ENCODE measurements at places on chromosomes 3 and 15.
A peak's percentile ranks its signal among the peaks of the same experiment; 100 is the strongest.

DNA sequence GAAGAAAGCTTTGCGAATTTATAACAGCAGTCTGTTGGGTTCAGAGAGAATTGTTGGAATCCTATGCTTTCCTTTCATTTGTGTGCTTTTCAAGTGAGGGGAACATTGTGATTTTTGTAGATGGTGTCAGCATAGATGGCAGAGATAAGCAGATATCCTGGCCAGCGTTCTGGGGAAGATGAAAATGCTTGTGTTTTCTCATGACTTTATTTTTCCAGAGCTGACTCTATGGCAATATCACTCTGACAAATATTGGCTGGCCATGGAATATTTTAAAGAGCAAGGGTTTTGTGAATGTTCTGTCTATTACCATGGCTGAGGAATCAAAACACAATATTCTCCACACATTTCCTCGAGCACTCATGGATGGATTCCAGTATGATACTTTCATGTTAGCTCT is 108.8 kb downstream of the MITF start:
- DNase-seq, result no peak

- DNase-seq, result no peak
Measured at GRCh38 chr3:61612211-61613194, 51.1 kb downstream of the PTPRG start.

GRCh38 chr15:94367726-94368535 is 136.6 kb downstream of the MCTP2 start:
- DNase-seq, result no peak

DNA sequence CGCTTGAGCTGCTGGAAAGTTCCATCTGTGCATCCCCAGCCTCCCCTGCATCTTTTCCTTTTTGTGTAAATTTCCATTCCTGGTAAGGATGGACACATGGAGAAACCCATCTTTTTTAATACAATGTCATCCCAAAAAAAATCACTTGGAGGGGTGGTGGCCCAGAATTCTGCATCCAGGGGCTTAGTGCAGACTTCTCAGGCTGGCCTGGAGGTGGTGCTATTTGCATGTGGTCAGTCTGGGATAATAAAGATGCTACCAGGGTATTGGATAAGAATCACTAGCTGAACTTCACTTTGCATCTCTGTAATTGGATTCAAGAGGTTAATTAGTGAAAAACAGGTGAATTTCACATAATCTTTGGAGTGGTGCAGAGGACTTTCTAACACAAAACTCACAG is 1.8 kb upstream of the ZSCAN2 start:
- DNase-seq, result peak; percentile 21

DNA sequence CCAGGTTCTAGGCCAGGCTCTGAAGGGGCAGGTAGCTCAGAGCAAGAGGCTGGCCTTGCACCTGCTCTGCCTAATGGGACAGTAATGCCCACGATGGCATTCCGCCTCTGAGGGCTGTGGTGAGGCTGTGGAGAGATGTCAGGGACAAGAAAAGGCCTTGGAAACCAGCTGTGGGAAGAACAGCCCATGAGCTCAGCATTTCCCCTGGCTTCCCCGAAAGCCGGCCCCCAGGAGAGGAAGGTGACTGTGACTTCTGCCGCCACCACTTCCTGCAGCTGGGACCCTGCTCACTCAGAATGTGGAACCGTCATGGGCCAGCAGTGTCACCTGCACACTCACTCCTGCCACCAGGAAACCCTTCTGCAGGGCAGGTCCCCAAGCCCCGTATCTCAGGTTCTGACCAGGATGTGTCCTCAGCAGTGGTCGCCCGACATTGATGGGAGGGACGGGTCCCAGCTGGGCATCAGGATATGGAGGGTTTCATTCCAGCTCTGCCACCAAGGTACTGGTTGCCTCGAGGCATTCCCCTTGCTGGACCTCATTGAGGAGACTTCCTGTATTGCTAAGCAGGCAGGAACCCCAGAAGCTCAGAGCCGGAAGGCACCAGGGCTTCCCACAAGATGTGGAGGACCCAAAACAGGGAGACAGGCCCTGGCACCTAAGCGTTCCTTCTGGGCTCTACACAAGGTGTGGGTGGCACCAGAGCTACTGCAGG is 30.7 kb downstream of the SEMA7A start:
- DNase-seq, result peak; percentile 60

- peak; percentile 52 for DNase-seq
Measured at GRCh38 chr3:44913868-44914468, 39.6 kb downstream of the TGM4 start.

- DNase-seq, result no peak
Measured at GRCh38 chr3:3646934-3647333, 152.3 kb upstream of the LRRN1 start.

Data from CD4-positive, alpha-beta T cell treated with Interleukin-6 at 100 ng/mL for 8 hours (primary cell).